Fibroblast of skin of left biceps (primary cell): ENCODE measurements at places on chromosomes 4 and X.

DNA sequence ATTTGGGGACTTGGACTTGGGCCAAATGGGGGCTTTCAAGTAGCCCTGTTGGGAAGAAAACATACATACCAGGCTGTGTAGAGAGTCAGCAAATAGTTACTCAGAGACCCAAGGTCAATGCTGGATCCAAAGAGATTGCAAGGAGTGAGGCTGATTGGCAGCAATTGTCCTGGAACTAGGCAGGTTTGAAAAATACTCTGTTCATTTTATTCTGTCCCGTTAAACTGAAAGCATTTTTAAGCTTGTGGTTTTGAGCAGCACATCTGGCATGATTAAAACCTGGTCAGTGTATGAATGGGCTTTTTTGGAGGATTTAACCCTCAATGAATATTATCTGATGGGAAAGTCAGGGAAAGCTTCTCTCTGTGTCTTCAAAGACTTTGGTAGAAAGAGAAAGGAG is 294.3 kb upstream of the BOD1L1 start:
- no peak for DNase-seq

- no peak for DNase-seq
Observed at GRCh38 chr4:30642567-30642966, 77.6 kb upstream of the PCDH7 start.

DNA sequence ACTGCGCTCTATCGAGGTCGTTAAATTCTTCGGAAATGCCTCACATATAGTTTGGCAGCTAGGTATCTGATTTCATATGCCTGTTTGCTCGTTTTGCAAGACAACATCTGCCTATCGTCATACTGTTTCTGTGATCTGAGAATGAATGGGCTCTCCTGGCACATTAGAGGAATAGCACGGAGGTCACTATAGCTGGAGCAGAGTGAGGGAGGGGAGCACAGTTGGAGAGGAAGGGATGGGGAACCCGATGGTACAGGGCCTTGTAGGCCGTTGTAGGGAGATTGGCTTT is 552 bp downstream of the IKBKG start:
- no peak for DNase-seq

DNA sequence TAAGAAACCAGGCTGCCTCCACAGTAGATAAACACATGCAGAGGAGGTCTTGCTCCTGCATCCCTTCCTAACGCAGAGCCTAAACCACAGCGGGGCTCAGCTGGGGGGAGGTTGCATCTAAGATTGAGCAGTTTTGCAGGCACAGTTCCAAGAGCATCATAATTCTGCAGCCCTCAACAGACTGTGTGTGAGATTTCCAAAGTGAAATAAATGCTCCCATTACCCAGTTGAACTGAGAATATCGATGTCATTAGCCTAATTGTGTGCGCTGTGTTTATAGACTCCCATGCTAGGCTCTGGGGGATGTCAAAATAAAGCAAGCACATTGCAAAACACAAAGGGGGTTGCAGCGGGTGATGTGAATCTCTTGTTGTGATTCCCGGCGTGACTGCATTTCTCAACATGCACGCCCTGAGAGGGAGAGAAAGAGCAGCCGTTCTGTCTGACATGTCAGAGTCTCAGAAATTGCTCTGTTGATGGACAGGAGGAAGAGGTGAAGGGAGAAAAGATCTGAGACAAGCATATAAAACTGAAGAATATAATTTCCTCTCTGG is 150.0 kb upstream of the PSAPL1 start:
- DNase-seq = no peak

DNA sequence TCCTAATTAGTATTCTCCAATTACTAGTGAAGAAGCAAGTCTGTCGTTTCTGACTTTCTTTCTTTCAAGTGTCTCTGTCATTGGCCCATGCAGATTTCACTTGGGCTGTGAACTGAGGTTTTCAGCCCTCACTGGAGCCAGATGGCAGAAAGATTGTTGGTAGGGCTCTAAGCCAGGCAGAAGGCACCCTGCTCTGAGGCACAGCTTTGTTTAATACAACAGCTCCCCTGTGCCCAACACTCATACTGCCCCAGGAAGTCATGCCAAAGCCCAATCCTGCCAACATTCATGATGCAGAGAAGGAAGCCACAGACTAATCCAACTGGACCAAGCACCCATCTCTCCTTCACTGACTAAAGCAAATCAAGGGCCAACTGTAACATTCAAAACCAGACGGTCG is 117.1 kb upstream of the FRG1 start:
- DNase-seq = no peak

- DNase-seq = no peak
Observed at GRCh38 chr4:110200689-110201088, 2.3 kb upstream of the ELOVL6 start.
